ENCODE measurements at places on chromosomes 16 and 17.

GRCh38 chr17:39663340-39663687, 1.8 kb upstream of the TCAP start:
- DNase-seq = no peak

GRCh38 chr17:60354223-60354622, 37.7 kb downstream of the USP32 start:
- no peak for DNase-seq

- DNase-seq = no peak
Measured at GRCh38 chr16:78566397-78567073, 467.1 kb downstream of the WWOX start.

- no peak for DNase-seq
Measured at GRCh38 chr17:65637786-65638185, 76.3 kb upstream of the AXIN2 start.

DNA sequence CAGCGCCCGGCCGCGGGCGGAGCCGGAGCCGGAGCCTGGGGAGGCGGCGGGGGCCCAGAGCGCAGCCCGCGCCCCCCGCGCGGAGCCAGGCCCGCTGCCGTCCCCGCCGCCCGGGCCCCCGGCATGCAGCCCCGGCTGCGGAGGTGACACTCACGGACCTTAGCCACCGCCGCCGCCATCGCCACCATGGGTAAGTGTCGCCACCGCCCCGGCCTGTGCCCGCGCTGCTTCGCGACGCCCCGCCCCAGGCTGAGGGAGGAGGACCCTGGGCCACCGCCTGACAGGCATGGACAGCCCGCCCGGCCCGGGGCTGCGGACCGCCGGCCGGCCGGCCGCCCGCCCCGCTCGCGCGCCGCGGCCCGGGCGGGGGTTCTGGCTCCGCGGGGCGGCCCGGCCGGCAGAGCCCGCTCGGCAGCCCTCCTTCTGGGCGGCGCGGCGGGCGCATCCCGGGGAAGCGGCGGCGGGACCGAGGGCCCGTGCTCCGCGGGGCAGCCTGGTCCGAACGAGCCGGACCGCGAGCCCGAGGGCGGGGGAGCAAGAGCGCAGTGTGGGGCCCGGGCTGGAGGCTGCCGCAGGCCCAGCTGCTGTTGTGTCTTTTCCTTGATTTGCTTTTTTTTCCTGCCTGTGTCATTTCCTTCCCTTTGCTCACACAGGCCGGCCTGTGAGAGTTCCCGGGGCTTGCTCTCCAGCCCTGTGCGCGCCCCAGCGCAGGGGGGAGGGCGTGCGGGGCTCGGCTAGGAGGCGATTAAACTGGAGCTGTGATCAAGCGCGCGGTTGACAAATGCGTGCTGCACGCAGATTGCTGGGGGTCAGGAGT, 565 bp downstream of the MAP3K3 start:
- DNase-seq = peak; percentile 72

GRCh38 chr16:71629278-71630016, 3.5 kb downstream of the MARVELD3 start:
- no peak for DNase-seq

DNA sequence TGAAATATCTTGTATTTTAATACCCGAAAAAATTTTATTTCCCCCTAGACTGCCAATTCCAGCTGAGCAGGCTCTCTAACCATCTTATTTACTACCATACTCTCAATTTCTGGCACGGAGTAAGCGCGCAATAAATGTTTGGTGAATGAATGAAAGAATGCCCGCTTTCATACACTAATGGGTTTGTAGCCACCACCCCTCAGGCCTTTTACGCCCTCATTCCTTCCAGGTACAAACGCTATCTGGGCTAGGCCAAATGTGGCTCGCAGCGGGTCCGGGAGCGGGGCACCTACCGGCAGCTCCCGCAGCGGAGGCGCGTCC, 536 bp upstream of the PLD2 start:
- no peak for DNase-seq

- no peak for DNase-seq
Measured at GRCh38 chr17:81710514-81711308, 1.4 kb upstream of the SLC25A10 start.

GRCh38 chr17:42750739-42751344, 6.0 kb upstream of the EZH1 start:
- DNase-seq = no peak

GRCh38 chr16:79190542-79190941, 410.0 kb downstream of the MAF start:
- DNase-seq = no peak
